Trophoblast cell (in vitro differentiated cells and primary cell): ENCODE measurements at places on chromosomes 11 and 22.

- no peak for DNase-seq
Measured at GRCh38 chr11:74634537-74634936, 42.2 kb downstream of the POLD3 start.

- DNase-seq, result no peak
Measured at GRCh38 chr22:25536589-25536988, 27.9 kb upstream of the GRK3 start.

- no peak for DNase-seq
Measured at GRCh38 chr11:2489083-2489482, 44.3 kb downstream of the KCNQ1 start.

DNA sequence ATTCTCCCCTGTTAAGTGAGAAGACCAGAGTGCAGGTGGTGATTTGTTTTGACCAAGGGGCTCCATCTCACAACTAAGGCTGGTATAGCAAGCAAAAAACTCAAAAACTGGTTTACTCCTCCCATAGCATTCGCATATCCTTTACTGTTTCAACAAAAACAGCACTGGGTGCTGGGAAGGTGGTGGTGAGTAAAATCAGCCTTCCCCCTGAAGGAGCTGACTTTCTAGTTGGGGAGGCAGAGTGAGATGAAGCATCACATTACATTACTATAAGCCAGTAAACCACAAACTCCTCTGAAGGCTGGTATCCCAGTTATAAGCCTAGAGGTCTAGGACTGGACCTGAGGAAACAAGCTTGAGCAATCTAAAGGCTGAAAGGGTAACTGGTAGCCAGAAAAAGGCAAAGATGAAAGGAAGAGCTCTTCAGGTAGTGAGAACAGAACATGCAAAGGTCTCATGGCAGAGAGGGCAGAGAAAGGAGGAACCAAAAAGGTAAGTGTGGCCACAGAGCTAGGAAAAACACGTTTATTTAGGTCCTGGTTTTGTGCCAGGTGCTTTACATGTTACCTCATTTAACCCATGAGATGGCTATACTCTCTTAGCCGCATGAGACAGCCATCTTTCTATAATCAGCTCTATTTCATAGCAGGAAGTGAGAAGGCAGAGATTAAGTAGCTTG is 22.3 kb downstream of the TMEM123 start:
- no peak for DNase-seq

DNA sequence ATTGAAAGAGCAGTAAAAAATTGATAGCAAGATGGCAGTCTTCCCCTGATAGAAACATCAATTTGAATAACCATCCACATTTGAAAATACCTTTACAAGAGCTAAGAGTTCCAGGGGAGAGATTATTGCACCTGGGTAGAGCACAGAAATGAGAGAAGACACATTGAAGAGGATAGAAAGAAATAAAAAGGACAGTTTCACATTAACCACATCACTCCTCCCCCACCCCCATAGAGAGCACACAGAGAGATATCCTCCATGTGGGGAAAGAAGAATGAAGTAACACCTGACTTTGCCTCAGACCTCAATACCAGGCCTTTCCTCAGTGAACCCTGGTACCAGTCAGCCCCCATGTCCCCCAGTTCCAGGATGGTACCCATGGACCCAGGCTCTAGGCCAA is 486.7 kb downstream of the FAM181B start:
- DNase-seq, result no peak

GRCh38 chr11:126636911-126637794 is 281.7 kb downstream of the ST3GAL4 start:
- DNase-seq, result peak; percentile 28

DNA sequence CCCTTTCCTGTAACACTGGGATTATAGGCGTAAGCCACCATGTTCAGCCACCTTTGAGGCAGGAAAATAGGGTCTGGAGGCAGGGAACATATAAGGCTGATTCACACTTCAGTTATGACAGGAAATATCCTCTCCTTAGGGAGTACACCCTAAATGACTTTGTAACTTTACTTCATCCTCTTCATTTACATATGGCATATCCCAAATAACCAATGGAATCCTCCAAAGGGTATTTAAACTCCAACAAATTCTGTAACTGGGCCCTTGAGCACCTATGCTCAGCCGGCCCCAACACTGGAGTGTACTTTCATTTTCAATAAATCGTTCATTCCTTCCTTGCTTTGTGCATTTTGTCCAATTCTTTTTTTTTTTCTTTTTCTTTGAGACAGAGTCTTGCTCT is 1.6 kb upstream of the KAT5 start:
- DNase-seq, result peak; percentile 39

DNA sequence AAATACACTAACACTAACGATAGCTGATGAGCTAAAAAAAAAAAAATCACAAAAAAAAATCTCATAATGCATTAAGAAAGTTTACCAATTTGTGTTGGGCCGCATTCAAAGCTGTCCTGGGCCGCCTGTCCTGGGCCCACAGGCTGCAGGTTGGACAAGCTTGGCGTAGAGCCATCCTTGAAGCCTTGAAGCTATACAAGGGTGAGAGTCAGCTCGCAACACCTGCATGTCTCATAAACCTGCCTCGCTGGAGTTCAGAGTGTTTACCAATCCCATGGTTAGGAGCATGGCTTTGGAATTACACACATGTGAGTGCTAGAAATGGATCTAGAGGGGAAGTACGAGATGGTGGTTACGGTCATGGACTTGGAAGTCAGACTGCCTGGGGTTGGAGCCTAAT is 453.7 kb downstream of the INSC start:
- no peak for DNase-seq

- DNase-seq, result no peak
Measured at GRCh38 chr22:27196606-27197005, 539.2 kb downstream of the MIAT start.

- peak; percentile 25 for DNase-seq
Measured at GRCh38 chr11:9060700-9061111, 30.7 kb downstream of the SCUBE2 start.

GRCh38 chr22:17264321-17265052 is 45.3 kb upstream of the ADA2 start:
- DNase-seq, result no peak
